ENCODE measurements at places on chromosomes 5 and 9.

DNA sequence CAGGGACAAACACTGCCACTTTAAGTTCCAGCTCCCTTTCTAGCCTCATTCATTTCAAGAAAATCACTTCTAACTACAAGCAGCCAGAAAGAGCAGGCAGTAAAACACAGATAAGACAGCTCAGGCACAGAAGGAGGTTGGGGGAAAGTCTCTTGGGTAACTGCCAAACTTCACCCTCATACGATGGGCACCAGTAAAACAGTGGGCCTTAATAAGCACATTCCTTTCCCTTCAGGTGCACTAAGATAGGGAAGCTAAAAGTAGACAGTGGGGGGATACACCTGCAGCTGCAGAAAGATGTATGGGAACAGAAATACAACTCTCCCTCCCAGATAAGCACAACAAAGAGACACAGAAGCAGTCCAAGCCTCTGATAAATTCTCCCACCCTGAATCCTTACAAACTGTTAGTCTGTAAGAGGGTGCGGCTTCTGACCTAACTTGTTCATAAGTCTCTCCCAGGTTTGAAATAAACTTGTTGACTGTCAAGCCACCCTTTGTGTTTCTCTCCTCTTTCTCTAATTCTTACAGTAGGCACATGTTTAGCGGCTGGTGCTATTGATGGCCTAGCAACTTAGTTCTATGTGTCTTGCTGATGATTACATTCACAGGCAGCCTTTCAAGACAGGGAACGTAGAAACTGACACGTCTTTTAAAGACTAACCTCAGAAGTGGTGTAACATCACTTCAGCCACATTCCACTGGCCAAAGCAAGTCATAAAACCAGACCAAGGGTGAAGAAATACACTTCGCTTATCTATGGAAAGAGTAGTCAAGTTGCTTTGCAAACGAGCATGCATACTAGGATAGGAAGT, 6.8 kb upstream of the CKS2 start:
- DNase-seq = no peak

GRCh38 chr9:93596399-93596798, 20.0 kb downstream of the PHF2 start:
- no peak for DNase-seq

- no peak for DNase-seq
Measured at GRCh38 chr9:22374051-22374450, 72.6 kb upstream of the DMRTA1 start.

DNA sequence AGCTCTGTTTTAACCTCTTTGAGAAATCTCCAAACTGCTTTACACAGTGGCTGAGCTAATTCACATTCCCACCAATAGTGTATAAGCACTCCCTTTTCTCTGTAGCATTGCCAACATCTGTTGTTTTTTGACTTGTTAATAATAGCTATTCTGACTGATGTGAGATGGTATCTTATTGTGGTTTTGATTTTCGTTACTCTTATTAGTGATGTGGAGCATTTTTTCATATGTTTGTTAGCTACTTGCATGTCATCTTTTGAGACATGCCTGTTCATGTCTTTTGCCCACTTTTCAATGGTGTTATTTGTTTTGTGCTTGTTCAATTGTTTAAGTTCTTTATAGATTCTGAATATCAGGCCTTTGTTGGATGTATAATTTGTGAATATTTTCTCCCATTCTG, 225.2 kb upstream of the TRPC7 start:
- no peak for DNase-seq

GRCh38 chr5:92907938-92908606, 672.9 kb downstream of the NR2F1-AS1 start:
- DNase-seq = no peak

DNA sequence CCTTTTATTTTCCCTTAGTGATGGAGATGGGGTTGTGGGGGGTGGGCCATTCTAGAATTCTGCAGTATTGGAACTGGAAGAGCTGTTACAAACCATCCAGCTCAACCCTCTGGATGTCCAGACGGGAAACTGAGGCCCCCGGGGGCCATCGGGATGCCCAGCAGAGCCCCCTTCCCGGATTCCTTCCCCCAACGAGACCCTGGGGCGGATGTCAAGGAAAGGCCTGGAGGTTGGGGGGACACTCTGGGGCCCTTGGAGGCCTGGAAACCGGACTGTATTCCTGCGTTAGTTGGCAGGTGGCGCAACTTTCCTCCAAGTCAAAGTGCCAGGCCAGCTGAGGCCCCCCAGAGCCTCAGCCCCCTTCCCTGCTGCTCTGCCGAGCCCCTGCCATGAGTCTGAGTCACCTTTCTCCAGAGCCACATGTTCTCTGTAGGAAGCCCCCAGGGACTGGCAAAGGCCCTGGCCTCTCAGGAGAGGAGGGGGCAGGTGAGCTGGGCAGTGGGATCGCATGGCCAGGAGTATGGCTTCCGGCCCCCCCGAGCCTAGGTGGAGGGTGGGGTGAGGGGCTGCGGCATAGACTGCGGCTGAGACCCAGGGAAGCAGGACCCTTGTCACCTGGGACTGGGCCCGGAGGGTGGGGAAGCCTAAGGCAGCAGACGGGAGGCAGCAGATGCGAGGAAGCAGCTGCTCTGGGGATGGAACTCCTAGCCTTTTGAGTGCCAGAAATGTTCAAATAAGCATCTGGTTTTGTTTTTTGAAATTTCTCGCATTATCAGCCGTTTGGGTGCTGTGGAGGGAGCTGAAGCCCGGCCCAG, 17.8 kb upstream of the FIBCD1 start:
- DNase-seq = no peak

GRCh38 chr9:3525096-3525835, 535 bp downstream of the RFX3 start:
- no peak for DNase-seq

All from spinal cord (tissue), 10 donors.